Stimulated activated CD4-positive, alpha-beta T cell treated with anti-CD3 and anti-CD28 coated beads, Interleukin-15, amount 100 ng/mL, for 1 hour (primary cell): ENCODE measurements at places on chromosomes 1 and 21.

- no peak for DNase-seq
These were observed 18.8 kb downstream of the EMC1 start for GRCh38 chr1:19232524-19232846.

GRCh38 chr1:227950735-227951346 lies 3.1 kb upstream of the WNT9A start:
- DNase-seq: no peak

DNA sequence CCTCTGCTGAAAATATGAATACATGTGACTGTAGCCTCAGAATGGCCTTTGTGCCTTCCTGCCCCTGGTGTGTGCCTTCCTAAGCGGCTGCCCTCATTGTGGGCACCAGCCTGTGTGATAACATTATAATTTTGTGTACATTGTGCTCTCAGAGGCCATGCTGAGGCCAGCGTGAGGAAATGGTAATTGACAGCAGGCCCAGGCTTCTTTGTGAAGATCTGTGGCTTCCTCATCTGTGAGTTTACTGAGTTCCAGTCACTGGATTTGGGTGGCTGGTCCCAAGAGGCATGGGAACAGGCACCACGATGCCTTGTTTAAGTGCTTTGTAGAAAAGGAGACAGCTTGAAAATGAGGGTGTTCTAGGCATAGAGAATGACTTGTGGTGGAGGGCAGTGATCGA lies 389.3 kb downstream of the OMA1 start:
- no peak for DNase-seq

DNA sequence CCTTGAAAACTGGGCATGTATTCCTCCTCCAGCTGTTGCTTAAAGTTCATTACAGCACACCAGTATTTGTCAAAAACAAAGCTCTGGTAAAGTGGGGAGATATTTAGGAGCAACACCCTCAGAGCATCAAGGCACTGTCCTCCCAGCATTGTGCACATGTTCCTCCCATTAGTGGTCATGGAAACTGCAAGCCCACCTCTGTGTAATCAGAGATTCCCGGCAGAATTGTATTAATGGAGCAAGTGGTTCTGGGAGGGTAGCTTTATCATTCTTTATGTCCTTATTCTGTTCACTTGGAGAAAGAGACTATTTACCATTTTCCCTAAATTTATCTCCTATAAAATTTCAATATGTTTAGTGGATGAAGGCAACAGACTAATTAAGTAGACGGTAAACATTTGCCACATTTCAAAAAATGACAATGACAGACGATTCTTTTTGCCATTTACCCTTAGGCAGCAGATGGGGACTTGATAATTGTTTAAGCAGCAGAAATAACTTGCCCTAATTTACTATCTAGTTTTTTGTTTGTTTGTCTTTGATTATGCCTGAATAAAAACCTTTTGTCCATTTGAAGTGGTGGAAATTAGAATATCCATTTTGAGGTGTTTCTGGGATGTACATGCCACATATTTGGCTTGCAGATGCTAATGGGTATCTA lies 289.6 kb upstream of the ST6GALNAC5 start:
- DNase-seq: no peak

- no peak for DNase-seq
These were observed 37.9 kb downstream of the GABPA start for GRCh38 chr21:25772686-25773085.

GRCh38 chr1:174008979-174009378 lies 13.2 kb downstream of the RC3H1 start:
- no peak for DNase-seq

DNA sequence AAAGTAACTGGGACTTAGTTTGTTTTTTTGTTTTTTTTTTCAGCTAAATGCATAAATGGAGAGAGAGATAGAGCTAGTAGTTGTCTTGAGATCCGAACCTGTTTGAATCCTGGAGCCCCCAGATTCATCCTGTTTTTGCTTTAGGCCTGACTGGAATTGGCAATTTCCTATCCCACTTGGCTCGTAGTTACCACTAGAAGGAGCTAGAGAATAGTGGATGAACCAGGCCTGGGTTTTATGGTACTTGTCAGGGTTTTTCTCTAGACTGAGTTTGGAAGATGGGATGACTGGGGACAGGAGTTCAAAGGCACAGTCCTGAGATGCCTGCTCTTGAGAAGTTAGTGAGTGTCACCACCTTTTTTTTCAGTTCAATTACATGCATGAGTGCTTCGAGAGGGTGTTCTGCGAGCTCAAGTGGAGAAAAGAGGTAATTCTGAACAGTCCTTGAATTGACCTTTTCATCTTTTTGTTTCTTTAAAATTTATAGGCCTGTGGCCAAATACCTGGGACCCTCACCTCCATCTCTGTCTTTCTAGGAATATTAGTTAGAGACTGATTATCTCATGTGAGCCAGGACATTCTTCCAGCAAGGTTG lies 23.4 kb downstream of the CELF3 start:
- DNase-seq: no peak

DNA sequence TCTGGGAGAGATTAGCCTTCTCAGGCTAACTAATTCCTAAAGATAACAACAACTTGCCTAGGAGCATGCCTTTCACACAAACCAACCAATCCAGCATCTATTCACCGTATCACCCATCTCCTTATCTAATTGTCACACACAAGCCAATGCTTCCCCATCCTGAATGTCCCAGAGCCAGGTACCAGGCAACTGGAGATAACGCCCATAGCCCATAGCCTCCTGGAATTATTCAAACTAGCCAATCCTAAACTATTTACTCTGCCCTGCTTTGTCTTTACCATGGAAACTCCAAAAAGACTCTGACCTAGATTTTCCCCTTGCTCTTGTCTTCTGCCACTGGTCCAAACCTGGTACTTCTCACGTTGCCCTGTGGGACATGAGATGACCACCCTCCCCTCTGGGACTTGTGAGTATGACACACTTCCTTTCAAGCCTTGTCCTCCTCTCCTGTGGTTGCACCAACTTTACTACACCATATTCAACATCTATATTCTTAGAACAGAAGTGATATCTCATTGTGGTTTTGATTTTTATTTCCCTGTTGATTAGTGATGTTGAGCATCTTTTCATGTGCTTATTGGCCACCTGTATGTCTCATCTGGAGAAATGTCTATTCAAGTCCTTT lies 8.8 kb upstream of the ATG4C start:
- DNase-seq: no peak

DNA sequence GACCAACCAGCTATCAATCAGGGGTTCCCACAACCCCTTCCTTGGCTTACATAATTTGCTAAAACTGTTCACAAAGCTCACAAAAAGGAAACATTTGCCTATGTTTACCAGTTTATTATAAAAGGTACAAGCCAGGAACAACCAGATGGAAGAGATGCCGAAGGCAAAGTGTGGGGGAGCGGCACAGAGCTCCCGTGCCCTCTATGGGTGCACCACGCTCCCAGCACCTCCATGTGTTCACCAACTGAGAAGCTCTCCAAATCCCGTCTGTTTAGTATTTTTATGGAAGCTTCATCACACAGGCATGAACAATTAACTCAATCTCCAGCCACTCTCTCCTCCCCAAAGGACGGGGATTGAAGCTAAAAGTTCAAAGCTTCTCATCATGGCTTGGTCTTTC lies 32.9 kb downstream of the PSMG1 start:
- no peak for DNase-seq

- DNase-seq: no peak
These were observed 113.0 kb upstream of the GADD45A start for GRCh38 chr1:67571901-67572593.

GRCh38 chr1:114388432-114389003 lies 122.5 kb downstream of the TRIM33 start:
- DNase-seq: no peak

DNA sequence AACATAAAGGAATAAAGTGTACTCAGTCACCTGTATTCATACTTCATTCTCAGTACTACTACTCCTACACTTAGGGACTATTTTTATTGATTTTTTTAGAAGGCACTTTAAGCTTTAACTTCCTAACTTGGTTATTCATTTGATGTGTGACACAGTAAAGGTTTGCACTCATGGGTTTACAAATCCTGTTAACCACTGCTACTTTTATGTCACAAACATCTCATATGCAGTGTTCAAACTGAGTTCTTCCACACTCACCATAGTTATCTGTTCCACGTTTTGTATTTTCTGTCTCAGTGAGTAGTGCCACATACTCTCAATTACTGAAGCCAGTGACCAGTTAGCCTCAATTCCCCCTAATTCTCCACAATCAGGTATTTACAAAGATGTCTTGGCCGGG lies 33.2 kb downstream of the RCOR3 start:
- no peak for DNase-seq

- DNase-seq: no peak
These were observed at the start of gene SMPDL3B for GRCh38 chr1:27934818-27935549. Gene SMPDL3B, plus strand, starts transcription at chr1:27935000. Its CDS starts 184 bp downstream, at chr1:27935184.

DNA sequence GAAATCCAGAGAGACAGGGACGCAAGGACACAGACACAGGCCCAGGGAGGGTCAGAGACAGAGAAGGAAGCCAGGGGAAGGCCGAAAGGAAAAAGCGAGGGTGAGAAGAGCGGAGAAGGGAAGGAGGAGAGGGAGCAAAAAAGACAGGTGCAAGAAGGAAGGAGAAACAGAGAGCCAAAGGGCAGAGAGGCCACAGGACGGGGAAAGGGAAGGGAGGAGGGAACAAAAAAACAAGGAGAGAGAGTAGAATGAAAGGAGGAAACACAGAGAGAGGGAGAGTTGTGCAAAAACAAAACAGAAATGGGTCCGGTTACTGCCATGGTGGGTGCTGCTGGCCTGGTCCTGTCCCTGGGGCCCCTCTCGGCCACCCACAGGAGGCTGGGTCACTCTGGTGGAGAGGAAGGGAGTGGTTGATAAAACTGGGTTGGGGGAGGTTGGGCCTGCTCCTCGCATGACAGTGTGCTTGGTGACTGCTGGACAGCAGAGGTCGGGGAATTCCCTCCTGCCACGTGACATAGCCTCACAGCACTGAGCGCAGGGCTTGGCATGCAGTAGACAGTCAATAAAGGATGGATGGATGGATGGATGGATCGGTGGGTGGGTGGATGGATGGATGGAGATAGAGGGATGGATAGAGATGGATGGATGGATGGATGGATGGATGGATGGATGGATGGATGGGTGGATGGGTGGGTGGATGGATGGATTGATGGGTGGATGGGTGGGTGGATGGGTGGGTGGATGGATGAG lies 64.8 kb downstream of the RAP1GAP start:
- no peak for DNase-seq

DNA sequence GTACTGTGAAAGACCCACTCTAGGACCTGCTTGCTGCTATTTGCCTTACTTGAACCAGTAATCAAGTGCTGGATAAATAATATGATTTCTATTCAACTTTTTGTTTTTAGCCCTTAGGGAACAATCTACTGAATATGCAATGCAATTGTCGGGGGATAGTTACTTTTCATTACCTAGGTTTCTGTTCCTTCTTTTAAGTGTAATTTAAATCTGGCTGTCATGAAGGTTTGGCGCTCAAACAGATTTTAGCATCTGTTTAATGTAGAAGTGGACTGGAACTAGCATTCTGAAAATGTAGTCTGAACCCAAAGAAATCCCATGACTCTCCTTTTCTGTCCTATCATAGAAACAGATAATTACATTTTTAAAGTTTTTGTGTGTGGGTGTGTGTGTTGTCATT lies 4.8 kb downstream of the MGST3 start:
- DNase-seq: no peak

DNA sequence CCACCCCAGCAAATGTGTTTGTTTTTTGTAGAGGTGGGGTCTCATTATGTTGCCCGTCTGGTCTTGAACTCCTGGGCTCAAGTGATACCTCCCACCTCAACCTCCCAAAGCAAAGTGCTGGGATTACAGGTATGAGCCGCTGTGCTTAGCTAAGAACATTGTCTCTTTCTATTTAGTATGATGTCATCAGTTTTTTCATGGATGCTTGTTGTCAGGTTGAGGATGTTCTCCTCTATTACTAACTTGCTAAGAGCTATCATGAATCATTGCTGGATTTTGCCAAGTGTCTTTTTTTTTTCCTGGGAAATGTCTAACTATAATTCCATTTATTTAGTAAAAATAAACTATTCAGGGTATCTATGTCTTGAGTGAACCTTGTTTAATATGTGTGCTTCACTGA lies 19.0 kb upstream of the MPC2 start:
- DNase-seq: no peak

- DNase-seq: no peak
These were observed 25.8 kb downstream of the EPHA2 start for GRCh38 chr1:16129921-16130543.

DNA sequence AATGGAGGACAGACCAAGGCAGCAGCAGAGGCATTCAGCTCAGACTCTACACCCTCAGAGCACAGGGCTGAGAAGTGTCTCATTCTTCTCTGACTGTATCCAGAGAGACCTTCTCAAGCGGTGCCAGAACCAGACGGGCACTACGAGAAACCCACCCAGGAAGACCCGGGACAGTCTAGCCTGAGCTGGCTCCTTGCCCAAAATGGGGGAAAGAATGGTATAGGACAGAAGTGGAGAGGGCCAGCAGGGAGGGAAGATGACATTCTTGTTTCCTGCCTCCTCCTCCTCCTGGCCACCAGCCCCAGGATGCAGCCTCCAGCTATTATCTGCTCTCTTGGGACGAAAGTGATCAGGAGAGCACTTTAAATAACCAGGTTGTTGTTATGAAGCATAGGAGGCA lies 22.6 kb upstream of the PRELP start:
- DNase-seq: no peak

- DNase-seq: no peak
These were observed 13.1 kb downstream of the KCND3 start for GRCh38 chr1:111976332-111976731.

DNA sequence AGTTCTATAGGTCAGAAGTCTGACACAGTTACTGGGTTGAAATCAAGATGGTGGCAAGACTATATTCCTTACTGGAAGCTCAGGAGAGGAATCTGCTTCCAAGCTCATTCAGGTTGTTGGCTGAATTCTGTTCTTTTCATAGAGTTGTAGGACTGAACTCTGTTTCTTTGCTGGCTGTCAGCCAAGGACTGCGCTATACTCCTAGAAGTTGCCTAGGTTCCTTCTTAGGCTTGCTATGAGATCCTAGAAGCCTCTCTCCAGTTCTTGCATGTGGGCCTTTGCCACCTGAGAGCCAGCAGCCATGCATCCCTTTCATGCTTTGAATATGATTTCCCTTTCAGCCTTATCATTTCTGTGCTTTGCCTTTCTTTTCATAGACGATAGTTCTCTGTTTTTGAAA lies 176.4 kb downstream of the RPS6KC1 start:
- DNase-seq: no peak

- no peak for DNase-seq
These were observed 73.4 kb upstream of the TTC34 start for GRCh38 chr1:2874607-2875480.

GRCh38 chr1:9197186-9198099 lies 37.1 kb upstream of the H6PD start:
- DNase-seq: no peak

DNA sequence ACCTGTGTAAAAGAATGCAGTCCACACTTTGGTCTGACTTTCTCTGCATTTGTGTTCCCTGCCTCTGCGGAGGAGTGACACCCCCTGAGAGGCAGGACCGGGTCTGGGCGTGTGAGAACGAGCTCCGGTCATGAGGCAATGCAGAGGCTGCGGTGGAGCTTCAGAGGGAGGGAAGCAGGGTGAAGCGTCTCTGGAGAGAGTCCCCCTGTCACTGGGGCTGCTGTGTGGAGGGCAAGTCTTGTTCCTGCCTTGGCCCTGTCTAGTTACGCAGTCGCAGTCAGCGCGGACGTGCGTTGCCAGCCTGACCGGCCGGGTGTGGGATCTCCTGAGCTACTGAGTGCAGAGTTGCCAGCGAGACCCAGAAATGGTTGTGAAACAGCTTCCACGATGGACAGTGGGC lies 48.5 kb downstream of the BACE2 start:
- DNase-seq: no peak

- no peak for DNase-seq
These were observed 74.6 kb downstream of the RUNX3 start for GRCh38 chr1:24855474-24855873.

GRCh38 chr1:229889031-229889517 lies 178.0 kb upstream of the GALNT2 start:
- no peak for DNase-seq
